ENCODE measurements at places on chromosomes 13 and 19.

GRCh38 chr13:44407379-44407778, 33.8 kb downstream of the SERP2 start:
- no peak for DNase-seq

DNA sequence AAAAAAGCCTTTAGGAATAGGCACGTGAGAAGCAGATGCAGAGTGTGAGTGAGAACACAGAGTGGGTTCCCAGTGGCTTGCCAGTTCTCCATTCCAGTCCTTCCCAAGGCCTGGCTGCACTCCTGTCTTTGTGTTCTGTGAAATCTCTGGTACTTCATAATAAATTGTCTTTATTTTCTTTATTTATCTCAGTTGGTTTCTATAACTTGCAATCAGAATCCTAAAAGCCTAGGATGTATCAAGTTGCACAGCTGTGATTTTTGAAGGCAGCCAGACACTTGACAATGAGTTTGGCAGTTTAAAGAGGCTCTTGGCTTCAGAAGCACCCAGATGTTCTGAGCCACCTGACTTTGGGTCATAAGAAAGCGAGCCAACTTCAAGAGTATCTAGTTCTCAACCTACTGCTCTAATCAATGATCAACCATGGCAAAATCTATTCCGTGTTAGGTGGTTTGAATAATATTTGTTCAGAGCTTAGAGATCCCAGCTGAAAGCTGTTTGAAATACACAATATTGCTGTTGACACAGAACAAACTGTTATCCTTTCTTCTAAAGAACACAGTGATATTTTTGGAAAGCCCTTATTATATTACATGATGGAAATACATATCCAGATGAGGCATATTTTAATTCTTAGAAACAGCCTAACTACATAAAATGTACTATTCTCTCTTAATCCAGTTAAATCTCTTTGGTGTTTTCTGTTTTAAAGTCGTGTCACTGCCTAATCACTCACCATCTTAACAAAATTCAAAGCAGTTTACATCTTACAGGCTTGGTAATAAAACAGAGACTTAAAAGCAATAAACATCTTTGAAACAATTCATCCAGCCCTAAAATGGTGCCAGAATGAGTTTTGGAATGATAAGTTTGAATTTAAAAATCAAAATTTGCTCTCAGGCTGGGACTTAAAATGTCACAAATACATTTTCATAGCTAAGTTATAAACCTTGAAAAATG, 483.0 kb upstream of the NBEA start:
- DNase-seq = no peak

DNA sequence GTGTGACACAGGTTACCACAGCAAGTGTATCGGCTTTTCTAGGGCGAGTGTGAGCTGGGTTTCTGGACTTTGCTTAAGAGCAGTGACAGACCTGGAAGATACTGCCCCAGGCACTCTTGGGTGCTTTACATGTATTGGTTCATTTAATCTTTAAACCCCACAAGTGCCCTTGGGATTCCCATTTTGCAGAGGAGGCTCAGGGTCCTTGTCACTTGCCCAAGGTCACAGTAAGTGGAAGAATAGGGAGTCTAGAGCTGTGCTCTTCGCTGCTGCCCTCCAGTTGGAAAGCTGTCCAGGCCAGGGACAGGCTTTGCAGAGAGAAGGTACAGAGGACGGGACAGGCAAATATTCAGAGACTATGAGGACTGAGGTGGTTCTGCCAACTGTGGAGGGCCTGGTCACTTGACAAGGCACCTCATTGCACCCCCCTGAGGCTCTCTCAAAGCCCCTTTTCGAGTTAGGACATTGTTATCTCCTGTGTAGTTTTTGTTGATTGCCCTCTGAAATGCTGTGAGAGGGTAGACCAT, 42.4 kb downstream of the BBC3 start:
- no peak for DNase-seq

DNA sequence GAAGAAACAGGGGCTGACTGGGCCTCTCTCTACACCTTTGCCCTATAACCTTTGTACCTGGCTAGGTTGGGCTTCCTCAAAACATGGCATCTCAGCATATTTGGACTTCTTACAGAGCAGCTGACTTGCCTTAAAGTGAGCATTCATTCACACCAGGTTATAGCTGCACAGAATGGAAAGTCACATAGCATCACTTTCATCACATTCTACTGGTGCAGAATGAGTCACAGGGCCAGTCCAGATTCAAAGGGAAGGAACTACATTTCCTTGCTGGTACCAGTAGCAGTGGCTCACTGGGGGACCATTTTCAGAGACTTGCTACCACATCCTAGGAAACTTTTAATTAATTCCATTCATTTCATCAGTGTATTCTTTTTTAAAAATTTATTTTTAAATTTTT, 20.3 kb upstream of the TPTE2 start:
- no peak for DNase-seq

DNA sequence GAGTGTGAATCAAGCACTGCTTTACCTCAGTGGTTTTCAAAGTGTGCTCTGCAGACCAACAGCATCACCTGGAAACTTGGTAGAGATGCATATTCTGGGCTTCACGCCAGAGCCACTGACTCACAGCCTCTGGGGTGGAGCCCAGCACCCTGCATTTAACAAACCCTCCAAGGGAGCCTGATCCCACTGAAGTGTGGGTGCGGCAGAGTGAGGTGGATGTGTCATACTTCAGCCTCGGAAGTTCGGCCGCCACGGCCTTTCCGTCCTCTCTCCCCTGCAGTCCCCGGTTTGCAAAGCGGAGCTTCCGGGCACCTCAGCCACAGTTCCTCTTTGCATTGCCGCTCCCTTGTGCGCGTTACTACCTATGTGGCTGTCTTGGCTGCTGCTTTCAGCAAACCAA, 33.3 kb upstream of the MICU2 start:
- no peak for DNase-seq

DNA sequence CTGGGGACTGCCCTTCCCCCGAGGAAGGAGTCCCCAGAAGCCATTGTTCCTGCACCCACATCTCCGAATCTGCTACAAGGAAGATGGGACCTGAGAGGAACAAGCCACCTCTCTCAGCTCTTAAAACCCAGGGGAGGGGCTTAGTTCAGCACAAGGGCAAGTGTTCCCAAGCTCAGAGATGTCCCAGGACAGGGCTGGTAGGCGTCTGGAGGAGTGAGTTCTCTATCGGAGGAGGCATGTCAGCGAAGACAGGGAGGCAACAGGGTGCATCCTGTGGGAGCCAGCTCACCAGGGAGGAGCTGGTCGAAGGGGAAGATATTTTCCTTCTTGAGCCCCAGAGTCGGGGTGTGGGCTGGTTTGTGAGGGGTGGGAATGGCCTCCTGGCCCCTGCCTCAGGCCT, 54.8 kb downstream of the CELF5 start:
- DNase-seq = no peak

DNA sequence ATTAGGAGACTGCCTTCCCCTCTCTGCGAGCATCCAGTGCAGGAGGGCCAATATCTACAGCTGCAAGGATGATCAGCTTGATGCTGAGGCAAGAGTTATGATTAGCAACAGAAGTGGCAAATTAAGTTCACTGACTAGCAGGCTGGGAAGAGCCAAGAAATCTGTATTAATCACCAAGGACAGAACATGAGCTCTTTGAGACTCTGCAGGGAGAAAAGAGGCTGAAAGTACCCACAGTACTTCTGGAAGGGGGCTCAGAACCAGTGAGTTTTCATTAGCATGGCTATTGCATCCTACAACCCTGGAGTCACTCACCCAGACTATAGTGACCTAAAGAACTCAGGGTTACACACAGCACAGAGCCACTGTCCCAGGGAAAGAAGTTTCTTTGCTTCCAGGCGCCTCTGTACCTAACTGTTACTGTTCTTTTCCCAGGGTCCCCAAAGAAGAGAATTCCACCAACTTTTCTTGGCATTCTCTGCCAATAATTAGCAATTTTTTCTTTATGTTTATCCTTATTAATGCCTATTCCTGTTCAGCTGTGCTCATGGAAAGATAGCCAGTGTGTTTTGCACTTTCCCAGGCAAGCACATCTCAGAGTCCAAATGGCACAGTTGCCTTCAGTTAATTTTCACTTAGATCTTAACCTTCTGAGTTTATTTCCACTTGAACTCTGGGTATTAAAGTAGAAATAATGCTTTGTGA, 25.8 kb upstream of the MEDAG start:
- DNase-seq = no peak

GRCh38 chr19:737591-738093, 13.3 kb upstream of the MISP start:
- DNase-seq = no peak

- DNase-seq = no peak
Measured at GRCh38 chr19:17811681-17812080, 9.6 kb downstream of the INSL3 start.

- no peak for DNase-seq
Measured at GRCh38 chr13:28185256-28185655, 46.9 kb downstream of the PAN3 start.

DNA sequence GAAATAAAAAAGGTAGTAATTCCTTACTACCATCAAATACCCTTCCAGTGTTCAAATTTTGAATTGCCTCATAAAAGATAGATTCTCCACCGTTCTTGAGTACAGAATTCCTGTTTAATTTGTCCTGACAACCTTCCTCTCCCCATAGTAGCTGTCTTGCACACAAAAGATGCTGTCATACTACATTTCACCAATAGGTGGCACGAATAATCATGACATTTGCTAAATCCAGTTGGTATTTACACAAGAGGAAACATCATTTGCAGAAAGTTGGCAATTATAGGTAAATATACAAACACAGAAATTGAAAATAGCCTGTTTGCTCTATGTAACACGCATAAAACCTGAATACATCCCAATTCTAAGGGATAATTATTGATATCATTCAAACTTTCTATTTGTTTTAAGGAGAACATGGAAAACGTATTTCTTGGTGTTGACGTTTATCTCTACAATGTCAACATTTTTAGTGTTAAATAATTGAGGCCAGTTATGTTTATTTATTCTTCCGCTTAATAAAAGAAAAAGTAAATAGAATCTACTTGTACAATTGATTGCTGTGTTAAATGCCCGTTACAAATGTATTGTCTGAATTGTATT, 58.3 kb upstream of the CLDN10 start:
- DNase-seq = no peak

DNA sequence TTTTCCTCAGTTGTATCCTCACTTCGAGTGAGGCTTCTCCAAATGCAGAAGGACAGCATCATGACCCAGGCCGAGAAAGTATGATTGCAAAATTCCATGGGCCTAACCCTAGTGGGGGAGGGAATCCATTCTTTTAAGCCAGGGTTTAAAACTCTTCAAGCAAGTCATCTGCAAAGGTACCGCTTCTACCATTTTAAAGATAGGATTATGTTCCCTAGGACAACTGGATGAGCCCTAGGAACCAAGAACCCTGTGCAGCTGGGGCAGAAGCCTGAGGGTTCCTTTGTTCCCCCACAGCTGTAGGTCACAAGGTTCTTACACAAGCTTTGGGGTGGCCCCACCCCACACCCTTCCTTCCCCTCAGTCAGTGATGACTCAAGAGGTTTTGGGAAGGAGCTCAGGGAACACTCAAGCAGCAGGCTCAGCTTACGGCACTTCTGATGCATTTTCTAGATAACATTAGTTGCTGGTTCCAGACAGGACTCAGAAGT, 13.5 kb downstream of the ARL11 start:
- no peak for DNase-seq

DNA sequence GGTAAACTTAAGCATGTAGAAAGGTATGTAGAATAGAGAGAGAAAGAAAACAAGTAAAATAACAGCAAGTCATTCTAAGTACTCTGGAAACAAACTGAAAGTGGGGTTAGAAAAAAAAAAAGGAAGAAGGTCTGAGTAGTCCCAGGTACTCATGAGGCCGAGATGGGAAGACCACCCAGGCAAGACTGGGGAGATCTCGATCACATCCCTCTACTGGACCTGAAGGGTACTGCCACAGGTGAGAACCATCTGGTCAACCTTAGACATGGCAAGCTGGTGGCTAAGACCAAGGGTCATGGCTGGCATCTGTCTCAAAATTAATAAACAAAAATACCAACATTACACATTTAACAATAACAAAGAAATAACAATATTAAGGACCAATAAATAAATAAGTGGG, 36.3 kb upstream of the ZNF724 start:
- no peak for DNase-seq

GRCh38 chr19:33241530-33242101, 16.0 kb upstream of the SLC7A10 start:
- DNase-seq = no peak

- no peak for DNase-seq
Measured at GRCh38 chr19:58330458-58330857, 3.7 kb downstream of the ZSCAN22 start.

DNA sequence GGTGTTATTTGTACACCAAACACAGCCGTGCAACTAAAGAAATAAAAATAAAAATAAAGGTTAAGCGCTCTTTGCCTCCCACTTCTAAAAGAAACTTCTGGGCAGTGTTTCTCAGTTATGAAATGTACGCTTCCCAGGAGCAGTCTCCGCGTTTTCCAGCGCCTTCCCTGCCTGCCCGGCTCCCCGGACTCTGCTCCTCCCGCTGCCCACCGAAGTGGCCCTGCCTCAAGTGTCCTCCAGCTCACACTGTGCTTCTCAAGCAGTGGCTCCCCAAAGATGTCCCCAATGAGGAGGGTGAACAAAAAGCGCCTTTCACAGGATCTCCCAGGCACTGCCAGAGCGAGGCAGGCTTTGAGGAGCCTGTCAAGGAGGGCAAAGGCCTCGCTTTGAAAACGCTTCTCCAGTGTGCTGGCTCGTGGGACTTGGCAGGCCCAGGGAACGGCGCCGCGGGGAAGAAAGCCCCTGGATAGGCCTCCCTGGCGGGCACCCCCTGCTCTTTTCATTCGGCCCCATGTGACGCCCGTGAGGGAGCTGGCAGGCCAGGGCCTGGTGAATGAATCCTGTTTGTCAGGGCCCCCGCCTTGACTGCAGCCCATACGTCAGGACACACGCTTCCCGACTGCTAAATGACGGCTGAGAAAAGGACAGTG, 187.1 kb downstream of the FOXO1 start:
- no peak for DNase-seq

DNA sequence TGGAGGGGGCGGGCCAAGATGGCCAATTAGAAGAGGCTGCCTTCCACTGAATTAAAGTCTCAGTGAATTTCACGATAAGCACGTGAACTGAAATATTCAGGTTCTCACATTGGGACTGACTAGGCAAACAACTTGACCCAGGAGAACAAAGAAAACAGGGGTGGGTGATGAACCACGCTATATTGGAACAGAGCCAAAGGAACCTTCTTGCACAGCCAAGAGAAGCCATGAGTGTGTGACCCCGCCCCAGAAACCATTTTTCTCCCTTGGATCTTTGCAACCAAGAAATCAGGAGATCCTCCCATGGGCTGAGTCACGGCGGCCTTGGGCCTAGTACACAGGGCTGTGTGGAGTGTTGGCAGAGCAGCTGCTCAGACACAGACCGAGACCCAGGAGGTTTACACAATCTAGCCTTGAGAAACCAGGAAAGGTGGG, 36.8 kb downstream of the ERICH4 start:
- no peak for DNase-seq

DNA sequence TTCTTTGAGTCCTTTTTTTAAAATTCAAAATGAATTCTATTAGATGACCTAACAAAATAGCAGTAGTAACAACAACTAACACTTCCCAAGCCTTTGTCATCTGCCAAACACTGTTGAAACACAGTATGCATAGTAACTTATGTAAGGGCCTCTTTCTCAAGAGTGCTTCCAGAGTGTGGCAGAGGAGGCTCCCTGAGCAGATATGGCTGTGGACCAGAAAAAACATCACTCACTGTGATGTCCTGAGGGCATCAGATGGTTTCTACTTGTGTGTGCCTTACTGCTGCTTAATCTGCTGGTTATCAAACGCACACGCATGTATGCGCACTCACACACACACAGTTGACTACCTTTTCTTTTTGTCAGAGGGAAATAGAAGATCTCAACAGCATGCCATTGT, 110.8 kb downstream of the DLEU7 start:
- no peak for DNase-seq

Measured in GOT3 (cell line).